ENCODE measurements at places on chromosomes 1 and 21. TPM values are rescaled to one million over a fixed set of nuclear protein-coding genes. Genes with fewer than 3 reads are reported as not detected.

Gene PATJ
- total RNA-seq = 59.8 TPM

Gene PDC
- total RNA-seq = not detected

Gene NDUFV3
- total RNA-seq = 32.3 TPM

Gene NUDT17
- total RNA-seq = 1.1 TPM

Gene GBP4
- total RNA-seq = 7.4 TPM

Gene NCF2
- total RNA-seq = 23.1 TPM

All from esophagus squamous epithelium (tissue), 5 donors.